ENCODE measurements at places on chromosomes 13 and 19.

DNA sequence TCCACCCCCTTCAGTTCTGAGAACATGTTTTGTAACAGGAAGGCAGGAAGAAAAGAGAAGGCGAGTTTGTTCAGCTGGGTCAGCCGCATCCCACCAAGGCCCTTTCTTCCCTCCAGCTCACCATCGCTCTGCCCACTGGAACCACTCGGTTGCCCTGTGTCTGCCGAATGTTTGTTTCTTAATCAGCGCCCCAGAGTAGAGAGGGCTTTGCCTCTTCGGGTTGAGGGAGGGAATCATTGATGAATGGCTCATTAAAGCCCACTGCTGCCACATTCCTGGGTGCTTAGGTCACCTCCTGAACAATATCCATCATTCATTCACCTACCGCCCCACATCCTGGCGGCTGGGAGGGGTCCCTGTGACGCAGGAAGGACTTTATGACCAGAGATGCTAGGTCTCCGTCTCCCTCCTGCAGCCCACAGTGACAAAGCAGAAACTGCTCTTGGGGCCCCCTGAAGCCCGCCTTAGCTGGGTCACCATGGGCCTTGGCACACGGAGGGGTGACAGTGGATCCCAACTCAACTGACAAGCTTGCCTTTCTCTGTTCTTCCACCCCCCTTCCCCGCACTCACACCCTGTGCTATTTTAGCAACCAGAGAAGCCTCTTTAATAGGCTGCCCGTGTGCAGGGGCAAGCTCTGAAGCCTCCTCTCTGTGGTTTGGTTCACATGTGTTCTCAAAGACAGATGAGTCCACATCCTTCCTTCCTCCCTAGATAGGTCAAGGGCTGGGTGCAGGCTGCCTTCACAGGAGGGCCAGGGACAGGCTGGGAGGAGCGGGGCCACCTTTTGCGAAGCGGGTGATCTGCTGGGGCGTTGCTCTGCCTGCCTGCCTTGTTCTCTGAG lies 46.2 kb downstream of the ACTN4 start:
- DNase-seq, result no peak
- no peaks in the 10 kb centered on the region for H3K36me3 ChIP-seq
- no peak overlapping the region for H3K4me3 ChIP-seq
- peaks cover 19% of the 10 kb centered on the region for H3K27me3 ChIP-seq
- peak overlapping the region; percentile 55 for H3K27ac ChIP-seq
- H3K4me1 ChIP-seq, result peaks cover 55% of the 10 kb centered on the region

DNA sequence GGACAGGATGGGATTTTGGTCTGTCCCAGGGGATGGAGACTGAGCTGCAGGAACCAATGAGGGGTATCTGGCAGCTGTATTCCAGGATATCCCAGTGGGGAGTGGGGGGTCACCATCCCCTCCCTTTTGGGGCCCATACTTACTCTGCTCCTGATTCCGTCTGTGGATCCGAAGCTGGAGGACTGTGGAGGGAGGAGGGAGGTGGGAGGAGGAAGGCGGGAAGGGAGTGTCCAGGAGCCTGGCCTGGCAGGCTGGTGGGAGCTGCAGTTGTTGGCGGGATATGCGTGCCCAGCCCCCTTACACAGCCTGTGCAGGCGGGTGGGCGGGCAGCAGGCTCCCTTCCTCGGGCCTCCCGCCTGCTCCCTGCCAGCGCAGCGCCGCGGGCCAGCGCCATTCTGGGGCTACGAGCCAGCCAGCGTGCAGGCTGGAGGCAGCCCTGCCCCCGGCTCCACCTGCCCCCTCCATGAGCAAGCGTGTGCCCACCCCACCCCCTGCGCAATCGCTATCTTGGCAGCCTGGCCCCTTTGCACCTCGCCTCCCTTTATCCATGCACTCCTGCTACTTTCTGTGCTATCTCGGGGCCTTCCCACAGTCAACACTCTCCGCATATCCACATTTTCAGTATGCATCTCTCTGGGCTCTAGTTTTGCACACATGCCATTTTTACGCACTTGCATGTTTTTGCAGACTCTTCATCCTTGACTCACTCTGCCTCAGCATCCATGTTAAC lies 2.8 kb downstream of the MAMSTR start:
- H3K27me3 ChIP-seq, result peaks cover 18% of the 10 kb centered on the region
- H3K4me3 ChIP-seq, result peak overlapping the region; percentile 55
- no peaks in the 10 kb centered on the region for H3K36me3 ChIP-seq
- DNase-seq, result peak; percentile 52

DNA sequence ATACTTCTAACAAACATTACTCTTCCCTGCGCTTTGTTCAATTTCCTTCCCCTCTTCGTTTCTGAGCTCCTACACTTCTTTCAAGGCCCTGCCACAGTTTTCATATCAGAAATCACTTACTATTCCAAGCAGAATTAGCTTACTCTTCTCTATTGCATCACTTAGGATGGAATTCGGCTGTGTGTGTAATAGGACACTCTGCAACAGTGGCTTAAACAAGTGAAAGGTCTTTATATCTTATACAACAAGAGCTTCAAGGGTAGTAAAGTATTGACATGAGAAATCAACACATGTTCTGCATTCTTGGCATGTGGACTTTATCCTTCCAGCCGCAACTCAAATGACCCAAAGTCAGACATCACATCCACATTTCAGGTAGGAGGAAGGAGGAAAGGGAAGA lies 279.6 kb downstream of the PCDH20 start:
- no peak overlapping the region for H3K4me3 ChIP-seq
- no peak for DNase-seq
- H3K4me1 ChIP-seq, result no peaks in the 10 kb centered on the region

GRCh38 chr13:91359631-91360030 lies 12.1 kb downstream of the MIR17HG start:
- no peak overlapping the region for H3K27ac ChIP-seq
- H3K4me1 ChIP-seq, result peaks cover 4% of the 10 kb centered on the region
- no peak for DNase-seq
- no peak overlapping the region for H3K4me3 ChIP-seq
- H3K27me3 ChIP-seq, result no peaks in the 10 kb centered on the region

DNA sequence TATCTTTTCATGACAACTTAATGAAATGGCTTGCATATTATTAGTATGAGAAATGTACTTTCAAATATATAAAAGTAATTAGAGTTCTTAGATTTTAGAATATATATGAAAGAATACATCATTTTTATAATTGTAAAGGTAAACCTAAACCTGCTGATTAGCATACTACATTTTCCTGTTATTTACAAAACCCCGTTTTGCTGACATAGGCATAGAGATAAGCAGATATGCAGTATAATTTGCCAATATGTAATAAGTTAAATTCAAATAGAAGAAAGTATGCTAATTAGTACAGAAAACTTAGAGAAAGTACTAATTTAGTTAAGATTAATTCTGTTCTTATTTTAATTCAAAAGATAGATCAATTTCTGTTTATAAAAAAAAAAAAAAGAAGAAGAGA lies 21.5 kb downstream of the MAB21L1 start:
- H3K36me3 ChIP-seq, result no peaks in the 10 kb centered on the region
- peaks cover 2% of the 10 kb centered on the region for H3K27me3 ChIP-seq
- DNase-seq, result no peak
- no peak overlapping the region for H3K4me3 ChIP-seq
- H3K4me1 ChIP-seq, result no peaks in the 10 kb centered on the region
- no peak overlapping the region for H3K27ac ChIP-seq

GRCh38 chr13:31261241-31261640 lies 61.5 kb downstream of the B3GLCT start:
- H3K27ac ChIP-seq, result no peak overlapping the region
- no peak overlapping the region for H3K4me3 ChIP-seq
- DNase-seq, result no peak
- no peaks in the 10 kb centered on the region for H3K4me1 ChIP-seq
- H3K36me3 ChIP-seq, result no peaks in the 10 kb centered on the region

GRCh38 chr19:45439190-45439568 lies 15.5 kb upstream of the ERCC1 start:
- H3K4me3 ChIP-seq, result no peak overlapping the region
- no peaks in the 10 kb centered on the region for H3K36me3 ChIP-seq
- DNase-seq, result no peak
- peaks cover 3% of the 10 kb centered on the region for H3K27me3 ChIP-seq
- no peak overlapping the region for H3K27ac ChIP-seq

- peaks cover 19% of the 10 kb centered on the region for H3K4me1 ChIP-seq
- H3K4me3 ChIP-seq, result no peak overlapping the region
- DNase-seq, result no peak
- H3K36me3 ChIP-seq, result no peaks in the 10 kb centered on the region
- H3K27me3 ChIP-seq, result peaks cover 5% of the 10 kb centered on the region
These were observed 5.3 kb downstream of the NECTIN2 start for GRCh38 chr19:44851427-44851826.

DNA sequence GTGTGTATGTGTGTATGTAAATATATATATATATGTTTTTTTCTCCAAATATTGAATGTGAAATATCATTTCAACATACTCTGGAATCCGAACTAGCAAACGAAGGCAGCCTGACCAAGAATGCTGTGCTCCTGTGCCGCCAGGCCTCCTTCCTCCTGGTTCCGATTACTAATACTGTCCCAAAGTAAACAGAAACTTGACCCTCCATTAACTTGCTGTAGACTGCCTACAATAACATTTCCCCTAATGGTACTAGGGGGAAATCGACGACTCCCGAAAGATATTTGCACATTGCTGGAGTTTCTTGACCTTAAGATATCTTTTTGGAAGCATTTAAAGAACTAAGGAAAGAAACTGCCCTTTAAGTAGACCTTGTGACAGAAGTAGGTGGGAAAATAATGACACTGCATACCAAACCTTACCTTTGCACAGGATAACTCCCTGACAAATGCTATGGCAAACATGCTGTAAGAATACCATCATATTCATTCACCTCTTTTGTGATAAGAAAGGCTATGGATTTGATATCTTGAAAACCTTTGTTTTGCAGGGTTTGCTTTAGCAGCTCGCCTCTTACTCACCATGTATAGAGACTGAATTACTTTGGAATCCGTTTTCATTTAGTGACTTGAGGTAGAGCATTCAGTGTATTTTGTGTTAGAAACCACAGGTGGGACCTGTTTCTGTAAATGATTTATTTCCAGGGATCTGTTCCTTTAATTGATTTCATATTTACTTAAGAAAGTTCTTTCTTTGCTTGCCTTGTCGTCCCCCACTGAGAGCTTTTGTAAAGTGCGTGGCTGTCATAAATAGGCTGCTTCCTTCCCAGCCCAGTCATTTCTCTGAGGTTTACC lies 80.1 kb downstream of the KLF5 start:
- no peak for DNase-seq
- H3K36me3 ChIP-seq, result no peaks in the 10 kb centered on the region
- H3K27ac ChIP-seq, result no peak overlapping the region
- H3K4me3 ChIP-seq, result no peak overlapping the region
- no peaks in the 10 kb centered on the region for H3K27me3 ChIP-seq

DNA sequence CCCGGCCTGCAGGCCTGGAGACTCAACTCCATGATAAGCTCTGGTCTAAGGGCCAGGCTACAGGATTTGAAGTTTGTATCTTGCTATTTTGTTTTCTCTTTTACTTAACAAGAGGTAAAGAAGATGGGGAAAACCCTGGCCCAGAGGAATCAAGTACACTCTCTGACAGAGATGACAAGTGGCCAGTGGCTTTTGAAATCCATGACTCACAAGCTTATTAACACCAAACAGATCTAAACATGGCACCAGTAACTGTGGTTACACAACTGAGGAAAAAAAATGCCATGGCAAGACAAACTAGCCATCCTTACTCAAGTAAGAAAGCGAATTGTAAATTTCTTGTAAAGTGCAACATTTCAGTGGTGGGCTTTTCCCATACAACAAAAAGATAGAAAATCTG lies 72.6 kb upstream of the SERTM1 start:
- no peak overlapping the region for H3K27ac ChIP-seq
- no peak overlapping the region for H3K4me3 ChIP-seq
- DNase-seq, result no peak
- no peaks in the 10 kb centered on the region for H3K27me3 ChIP-seq

DNA sequence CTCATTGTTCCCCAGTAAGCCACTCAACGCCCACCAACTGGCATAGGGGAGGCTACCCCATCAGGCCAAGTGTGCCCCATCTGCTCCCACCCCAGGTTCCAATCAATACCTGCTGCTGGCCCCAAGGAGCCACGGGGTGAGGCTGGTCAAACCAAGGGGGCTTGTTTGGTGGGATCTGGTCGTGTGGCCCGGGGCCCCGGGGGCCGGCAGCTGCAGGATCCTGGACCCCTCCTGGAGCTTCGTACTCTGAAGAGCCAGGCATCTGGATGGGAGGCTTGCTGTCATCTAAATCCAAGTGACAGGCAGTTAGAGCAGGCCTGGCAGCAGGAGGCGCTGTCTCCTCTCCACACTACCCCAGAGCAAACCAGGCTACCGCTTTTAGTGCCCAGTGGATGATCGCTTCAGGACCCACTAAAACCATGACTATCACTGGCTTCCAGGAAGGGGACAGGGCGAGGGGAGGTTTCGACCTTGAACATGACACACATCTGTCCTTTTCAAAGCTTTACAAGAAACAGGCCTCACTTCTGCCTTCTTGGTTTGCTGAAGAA lies 14.2 kb downstream of the CHERP start:
- peak; percentile 63 for DNase-seq
- H3K36me3 ChIP-seq, result no peaks in the 10 kb centered on the region
- no peak overlapping the region for H3K27ac ChIP-seq
- H3K27me3 ChIP-seq, result peaks cover 5% of the 10 kb centered on the region
- H3K4me1 ChIP-seq, result no peaks in the 10 kb centered on the region
- H3K4me3 ChIP-seq, result no peak overlapping the region

DNA sequence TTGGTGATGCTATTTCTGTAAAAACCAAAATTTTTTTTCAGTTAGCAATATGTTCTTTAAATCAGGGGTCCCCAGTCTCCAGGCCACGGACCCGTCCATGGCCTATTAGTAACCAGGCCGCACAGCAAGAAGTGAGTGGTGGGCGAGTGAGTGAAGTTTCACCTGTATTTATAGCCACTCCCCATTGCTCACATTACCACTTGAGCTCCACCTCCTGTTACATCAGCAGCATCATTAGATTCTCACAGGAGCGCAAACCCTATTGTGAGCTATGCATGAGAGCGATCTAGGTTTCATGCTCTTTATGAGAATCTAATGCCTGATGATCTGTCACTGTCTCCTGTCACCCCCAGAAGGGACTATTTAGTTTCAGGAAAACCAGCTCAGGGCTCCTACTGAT lies 58.9 kb upstream of the SLC7A1 start:
- no peak overlapping the region for H3K27ac ChIP-seq
- H3K4me1 ChIP-seq, result no peaks in the 10 kb centered on the region
- peaks cover 8% of the 10 kb centered on the region for H3K36me3 ChIP-seq
- H3K27me3 ChIP-seq, result peaks cover 1% of the 10 kb centered on the region

DNA sequence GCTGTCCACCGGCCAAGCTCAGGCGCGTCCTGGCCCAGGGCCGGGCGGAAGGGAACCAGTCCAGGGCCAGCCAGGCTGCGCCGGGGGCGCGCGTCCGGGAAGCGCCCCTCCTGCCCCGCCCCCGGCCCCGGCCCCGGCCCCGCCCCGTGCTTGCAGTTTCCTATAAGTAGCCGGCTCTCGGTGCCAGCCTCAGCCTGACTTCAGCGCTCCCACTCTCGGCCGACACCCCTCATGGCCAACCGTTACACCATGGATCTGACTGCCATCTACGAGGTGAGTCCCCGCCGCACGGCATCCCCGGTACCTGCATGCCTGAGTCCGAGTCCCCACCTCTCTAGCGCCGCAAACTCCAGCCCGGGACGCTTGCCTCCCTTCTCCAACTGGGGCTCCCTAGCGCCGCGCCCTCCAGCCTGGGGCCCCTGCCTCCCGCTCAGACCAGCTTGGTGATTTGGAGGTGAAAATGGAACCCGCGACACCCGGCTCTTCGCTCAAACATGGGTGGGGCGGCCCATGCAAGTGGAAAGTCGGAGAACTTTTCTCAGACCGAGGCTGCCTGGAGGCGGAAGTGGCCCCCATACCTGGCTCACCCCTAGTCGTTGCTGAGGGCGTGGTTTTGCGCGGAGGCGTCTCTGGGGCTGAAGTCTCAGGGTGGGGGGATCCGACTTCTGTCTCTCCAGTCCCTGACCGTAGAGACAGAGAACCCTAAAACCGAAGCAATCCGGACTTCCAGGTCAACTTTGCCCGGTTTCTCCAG lies at the start of gene ZFP36:
ZFP36 (plus strand) TSS at position 192 of the 754 bp plus-strand sequence; CDS start at position 250, 58 bp downstream.
- H3K36me3 ChIP-seq, result no peaks in the 10 kb centered on the region
- peak; percentile 73 for DNase-seq
- H3K4me1 ChIP-seq, result peaks cover 24% of the 10 kb centered on the region

All from glutamatergic neuron (in vitro differentiated cells).